ENCODE measurements at places on chromosomes 16 and 17.
A peak's percentile ranks its signal among the peaks of the same experiment; 100 is the strongest.

GRCh38 chr16:56610609-56611111 is 2.3 kb downstream of the MT2A start:
- DNase-seq: no peak

- DNase-seq: no peak
Observed at GRCh38 chr17:48021934-48022333, 15.7 kb downstream of the COPZ2 start.

DNA sequence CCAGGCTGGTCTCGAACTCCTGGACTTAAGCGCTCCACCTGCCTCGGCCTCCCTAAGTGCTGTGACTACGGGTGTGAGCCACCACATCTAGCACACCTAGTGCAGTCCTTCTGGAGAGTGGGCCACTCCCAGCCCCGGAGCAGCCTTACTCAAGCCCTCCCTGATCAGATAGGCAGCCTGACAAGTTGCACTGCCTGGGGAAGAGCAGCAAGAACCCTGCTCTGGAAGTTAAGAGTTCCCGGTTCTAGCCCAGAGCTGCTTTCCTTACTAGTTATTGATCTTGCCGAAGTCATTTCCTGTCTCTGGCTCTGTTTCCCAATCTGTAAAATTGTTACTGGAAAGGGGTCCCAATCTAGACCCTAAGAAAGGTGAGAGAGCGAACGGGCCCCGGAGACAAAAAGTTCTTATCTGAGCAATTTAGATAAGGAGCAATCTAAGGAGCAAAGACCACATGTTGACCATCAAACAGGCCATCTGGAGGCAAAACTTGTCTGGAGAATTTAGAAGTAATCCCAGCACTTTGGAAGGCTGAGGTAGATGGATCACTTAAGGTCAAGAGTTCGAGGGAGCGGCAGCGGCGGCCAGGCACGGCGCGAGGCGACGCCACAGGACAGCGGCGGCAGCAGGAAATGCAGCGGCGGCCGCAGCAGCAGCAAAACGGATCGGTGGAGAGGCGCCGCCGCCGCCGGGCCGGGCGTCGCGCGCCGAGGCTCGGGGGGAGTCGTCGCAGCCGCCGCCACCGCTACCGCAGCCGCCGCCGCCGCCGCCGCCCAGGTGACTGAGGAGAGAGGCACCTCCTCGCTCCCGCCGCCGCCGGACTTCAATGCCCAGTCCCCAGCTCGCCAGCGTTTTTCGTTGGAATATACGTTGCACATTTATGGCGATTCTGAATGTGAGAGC is 4.3 kb upstream of the NAGLU start:
- DNase-seq: peak; percentile 77

- no peak for DNase-seq
Observed at GRCh38 chr17:55629995-55630394, 92.7 kb downstream of the TMEM100 start.

DNA sequence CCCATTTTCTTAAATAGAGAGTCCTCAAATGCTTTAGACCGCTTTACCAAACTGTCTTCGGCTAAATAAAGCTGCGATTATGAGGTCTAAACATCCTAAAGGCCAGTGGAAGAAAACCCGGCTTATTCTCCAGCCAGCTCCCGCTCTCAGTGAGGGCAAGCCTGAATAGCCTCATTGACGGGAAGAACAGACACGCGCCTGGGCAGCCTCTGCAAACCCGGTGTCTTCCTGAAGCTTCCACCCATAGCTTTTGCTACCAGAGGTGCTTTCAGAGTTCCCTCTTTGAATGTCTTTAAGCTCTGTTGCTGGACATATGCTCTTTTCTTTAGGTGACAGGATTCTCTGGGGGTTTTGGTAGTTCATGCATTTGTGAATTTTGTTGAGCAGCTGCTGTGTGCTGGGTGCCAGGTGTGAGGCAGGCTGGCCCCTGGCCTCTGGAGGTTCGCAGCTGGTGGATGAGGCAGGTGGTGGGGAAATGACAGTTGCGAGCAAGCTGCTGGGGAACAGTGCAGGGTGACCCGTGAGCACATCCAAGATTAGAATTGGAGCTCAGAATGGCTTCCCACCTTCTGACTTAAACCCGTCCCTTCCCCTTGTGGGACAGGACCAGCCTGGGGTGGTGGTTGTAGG is 44.7 kb downstream of the CRISPLD2 start:
- peak; percentile 51 for DNase-seq
